ENCODE measurements at places on chromosomes 4 and X.

DNA sequence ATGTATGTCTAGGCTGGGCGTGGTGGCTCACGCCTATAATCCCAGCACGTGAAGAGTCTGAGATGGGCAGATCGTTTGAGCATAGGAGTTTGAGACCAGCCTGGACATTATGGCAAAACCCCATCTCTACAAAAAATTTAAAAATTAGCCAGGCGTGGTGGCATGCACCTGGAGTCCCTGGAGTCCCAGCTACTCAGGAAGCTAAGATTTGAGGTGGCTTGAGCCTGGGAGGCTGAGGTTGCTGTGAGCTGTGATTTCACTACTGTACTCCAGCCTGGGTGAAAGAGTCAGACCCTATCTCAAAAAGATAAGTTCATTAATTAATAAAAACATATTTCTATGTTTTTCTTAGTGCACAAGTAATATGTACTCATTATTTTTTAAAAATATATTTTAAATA lies 238.1 kb downstream of the ARHGAP24 start:
- no peak for DNase-seq

DNA sequence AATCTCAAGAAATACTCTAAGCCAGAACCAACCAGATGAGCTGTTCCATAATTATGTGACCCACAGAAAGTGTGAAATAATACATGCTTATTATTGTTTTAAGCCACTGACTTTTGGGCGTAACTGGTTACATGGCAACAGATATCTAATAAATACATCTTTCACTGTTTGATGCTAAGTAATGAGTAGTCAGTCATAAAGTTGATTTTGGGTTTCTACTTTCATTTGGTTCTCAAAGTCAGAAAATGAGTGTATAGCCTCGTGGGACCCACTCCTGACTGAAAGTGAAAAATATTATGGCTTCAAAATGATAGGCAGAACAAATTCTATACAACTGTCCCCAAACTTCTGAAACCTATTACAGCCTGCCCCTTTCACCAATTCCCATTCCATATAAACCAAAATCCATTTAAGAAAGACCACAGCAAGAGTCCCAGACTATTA lies 88.0 kb upstream of the CBR4 start:
- DNase-seq: no peak

GRCh38 chrX:78199851-78200250 lies 60.4 kb upstream of the TAF9B start:
- no peak for DNase-seq

- DNase-seq: no peak
Observed at GRCh38 chr4:1736812-1737211, 15.5 kb downstream of the TACC3 start.

DNA sequence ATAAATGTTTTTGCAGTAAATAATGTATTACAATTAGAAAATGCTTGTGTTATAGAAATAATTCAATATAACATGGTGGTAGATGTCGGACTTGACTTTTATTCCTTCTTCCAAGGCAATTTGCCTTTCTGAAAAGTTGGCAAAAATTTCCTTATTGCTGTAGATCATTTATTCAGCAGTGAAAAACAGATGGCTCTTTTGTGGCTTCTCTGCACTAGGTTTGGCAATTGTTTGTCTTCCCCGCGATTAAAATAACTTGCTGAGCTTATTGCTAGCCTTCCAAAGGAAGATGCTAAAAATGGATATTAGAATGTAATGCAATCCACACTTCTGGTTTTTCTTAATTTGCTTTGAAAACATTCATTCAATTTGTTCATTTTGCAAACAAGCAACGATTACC lies 1977.9 kb upstream of the ADGRL3 start:
- DNase-seq: no peak

DNA sequence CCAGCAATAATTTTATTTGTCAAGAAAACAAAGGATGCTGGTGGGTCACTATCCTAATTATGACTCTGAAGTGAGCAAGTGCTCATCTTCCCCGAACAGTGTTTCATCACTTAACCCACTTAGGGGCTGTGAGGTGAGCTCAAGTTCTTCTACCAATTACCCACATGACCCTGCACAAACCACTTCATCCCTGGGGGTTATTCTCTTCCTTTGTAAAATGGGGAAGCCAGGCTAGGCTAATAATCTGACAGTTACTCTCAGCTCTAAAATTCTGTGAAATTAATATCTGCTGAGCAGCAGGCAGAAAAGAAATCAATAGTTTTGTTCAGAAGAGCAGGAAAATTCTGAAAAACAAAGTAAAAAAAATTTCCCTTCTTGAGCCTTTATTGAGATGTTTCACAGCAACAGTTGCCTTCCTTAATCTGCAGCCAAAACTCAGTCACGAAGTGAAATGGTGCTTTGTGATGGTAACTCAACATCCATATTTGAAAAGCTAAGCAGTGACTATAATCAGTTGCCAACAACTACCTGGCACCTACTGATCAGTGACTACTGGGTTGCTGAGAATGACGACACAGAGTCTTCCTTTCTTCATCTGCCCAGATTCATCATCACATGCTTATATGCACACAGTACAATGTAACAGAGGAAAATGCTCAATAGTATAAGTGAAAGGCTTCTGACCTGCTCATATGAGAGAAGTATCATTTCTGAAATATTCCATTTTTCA lies 24.1 kb downstream of the ATP8A1 start:
- no peak for DNase-seq

DNA sequence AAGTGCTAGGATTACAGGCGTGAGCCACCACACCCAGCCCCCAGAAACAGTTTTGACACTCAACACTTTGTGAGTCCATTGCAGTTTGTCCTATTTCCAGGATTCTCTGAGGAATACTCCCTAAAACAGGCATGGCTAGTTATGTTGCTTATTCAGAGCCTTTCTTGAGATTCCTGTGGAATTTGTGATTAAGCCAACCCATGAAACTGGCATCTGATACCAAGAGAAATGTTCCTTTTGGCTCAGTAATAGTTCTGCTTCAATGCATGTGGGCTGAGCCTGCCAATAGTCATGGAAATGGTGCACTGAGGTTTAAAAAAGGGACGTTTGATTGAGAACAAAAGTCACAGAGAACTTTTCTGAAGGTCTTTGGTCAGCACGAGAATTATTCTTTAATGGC lies 241.7 kb downstream of the PPP1R2C start:
- DNase-seq: no peak

DNA sequence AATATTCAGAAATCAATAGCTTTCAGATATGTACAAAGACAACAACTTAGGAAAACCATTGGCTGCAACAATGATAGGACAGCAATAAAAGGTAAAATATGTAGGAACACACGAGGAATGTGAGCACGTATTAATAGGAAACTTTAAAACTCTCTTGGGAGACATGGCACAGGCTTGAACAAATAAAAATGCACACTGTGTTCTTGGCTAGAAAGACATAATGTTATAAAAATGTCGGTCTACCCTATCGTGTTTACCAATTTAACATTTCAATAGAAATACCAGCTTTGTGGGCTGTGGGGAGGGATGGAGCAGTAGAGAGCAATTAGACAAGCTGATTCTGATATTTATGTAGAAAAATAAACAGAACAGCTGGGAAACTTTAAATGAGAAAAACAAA lies 69.0 kb upstream of the FAM9B start:
- DNase-seq: no peak

GRCh38 chr4:146998157-146998556 lies 52.5 kb upstream of the TTC29 start:
- DNase-seq: no peak

DNA sequence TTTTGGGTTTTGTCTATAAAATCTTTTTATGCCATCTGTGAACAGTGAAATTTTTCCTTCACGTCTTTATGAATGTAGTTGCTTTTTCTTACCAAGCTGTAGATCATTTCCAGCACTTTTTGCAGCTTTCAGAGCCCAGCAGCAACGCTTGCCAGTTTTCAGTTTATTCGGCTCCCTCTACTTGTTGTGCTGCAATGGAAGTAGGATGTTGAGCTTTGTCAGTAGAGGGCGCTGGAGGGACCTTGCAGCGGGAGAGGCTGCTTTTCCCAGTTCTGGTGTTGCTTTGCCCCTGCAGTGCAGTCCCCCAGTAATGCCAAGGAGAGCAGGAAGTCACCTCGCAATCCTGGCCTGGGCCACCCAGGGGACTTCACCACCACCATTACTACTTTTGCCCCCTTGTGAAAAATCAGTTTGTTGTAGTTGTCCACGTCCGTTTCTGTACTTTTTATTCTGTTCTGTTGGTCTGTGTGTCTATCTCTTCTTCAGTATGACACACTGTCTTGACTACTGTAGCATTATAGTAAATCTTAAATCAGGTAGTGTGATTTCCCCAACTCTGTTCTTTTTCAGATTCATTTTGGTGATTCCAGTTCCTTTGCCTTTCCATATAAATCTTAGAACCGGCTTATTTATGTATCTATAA lies 21.8 kb downstream of the CMC4 start:
- no peak for DNase-seq

GRCh38 chr4:48167538-48168263 lies 33.7 kb upstream of the TXK start:
- DNase-seq: no peak

GRCh38 chrX:25096522-25097045 lies 80.8 kb upstream of the ARX start:
- DNase-seq: no peak

GRCh38 chr4:4781936-4782707 lies 77.3 kb upstream of the MSX1 start:
- no peak for DNase-seq

DNA sequence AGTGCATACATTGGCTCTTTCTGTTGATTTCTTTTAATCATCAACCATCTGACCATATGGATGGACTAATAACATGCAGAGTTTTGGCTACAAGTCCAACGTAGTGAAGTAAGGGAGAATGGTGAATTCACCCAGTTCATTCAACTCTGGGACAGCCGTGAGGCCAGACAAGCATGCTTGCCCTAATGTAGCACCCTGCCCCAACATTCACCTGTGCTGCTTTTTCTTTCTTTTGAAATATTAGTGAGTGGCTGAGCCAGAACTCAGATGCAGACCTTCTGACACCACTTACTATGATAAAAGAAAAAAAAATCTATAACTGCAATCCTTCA lies 17.5 kb downstream of the ARSJ start:
- no peak for DNase-seq

DNA sequence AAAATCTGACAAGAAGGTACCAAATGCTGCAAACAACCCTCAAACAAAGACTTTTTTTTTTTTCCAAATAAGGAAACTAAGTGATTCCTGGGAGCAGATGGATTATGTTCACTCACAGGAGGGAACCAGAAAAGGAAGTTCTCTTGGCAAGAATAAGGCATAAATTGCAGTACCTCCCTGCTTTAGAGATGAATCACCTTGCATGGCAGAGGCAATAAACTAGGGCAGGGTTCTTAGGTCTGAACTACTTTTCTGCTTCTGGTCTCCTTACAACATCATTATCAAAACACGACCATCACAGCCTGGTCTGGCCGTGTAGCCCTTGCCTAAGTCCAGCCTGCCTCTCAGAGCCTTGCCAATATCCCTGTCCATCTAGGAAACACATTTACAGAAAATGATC lies 6.3 kb downstream of the TMEM31 start:
- no peak for DNase-seq

DNA sequence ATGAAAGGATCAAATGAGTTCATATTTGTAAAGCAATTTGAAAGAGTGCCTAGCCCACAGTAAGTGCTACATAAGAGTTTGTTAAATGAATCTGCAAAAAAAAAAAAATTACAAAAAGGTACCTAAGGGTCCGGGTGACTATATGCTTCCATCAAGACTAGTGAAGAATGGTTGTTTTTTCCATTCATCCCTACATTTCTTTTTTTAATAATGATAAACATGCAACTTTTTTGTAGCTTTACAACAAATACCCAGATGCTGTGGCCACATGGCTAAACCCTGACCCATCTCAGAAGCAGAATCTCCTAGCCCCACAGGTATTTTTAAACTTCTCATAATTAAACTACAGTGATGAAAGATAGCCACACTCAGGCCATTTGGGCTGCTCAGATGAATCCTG lies 4.3 kb downstream of the SPP1 start:
- DNase-seq: no peak

- no peak for DNase-seq
Observed at GRCh38 chrX:465418-466215, 78.9 kb upstream of the PPP2R3B start.

DNA sequence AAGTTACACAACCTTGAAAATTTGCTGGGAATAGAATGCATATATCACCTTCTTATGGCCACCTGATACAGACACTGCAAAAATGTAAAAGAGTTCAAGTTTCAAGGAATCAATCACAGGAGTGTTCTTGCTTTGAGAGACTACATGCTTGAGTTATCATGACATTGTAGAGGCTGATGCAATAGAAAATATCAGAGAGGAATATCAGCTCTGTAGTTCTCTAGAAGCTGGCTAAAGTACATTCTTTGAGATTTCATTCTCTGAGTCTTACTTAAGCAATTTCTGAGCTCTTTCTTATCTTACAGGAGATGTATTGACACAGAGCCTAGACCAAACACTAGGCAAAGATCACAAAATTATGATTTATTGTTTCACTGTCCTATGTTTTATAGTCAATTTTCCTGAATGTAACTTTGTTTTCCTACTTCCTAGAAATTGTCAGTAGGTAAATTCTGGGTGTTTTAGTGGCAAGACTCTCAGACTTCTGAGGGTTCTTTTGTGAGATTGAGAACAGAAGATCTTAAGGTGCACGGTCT lies 152.1 kb upstream of the HPGD start:
- DNase-seq: no peak

GRCh38 chr4:80172203-80172602 lies 25.1 kb upstream of the PRDM8 start:
- DNase-seq: no peak

- no peak for DNase-seq
Observed at GRCh38 chrX:23598575-23598974, 68.7 kb upstream of the PRDX4 start.

- no peak for DNase-seq
Observed at GRCh38 chr4:139986689-139987501, 167.1 kb downstream of the MAML3 start.

DNA sequence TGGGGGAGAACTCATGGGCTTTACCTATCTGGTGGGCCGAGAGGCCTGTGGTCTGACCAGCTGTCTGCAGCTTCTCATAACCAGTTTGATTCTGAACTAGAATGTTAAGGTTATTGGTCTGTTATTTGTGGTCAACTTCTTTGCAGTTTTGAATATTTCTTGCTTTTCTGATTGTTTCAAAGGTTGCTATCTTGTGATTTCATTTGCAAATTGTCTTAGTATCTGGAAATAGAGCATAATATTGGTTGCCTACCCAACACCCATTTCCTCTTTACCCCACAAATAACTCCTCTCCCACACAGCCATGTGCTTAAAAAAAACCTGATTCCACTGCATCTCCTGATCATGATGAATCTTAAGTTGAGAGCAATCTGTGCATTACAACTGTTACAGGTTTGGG lies 39.1 kb upstream of the BMP2K start:
- no peak for DNase-seq

- DNase-seq: no peak
Observed at GRCh38 chr4:150336676-150337412, 245.1 kb upstream of the MAB21L2 start.

DNA sequence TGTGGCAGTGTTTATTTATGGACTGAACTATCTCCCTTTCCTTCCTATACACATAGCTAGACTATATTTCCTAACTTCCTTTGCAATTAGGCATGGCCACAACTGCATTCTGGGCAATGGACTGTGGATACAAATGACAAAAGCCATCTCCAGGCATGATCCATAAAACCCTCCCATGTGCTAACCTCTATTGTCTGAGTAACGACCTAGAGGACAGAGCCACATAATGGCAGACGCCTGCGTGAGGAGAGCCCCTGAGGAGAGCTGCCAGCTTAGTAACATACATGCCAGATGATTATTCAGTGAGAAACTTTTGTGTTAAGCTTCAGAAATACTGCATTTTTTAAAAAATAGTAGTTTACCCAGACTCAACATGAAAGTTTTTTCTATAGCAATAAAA lies 142.9 kb downstream of the ADGRA3 start:
- DNase-seq: no peak
